ENCODE measurements at places on chromosomes 6 and 20.

- DNase-seq = no peak
These were observed 35.1 kb upstream of the MYL9 start for GRCh38 chr20:36506253-36506652.

GRCh38 chr20:35387334-35387733, 24.4 kb downstream of the UQCC1 start:
- peak; percentile 35 for DNase-seq

DNA sequence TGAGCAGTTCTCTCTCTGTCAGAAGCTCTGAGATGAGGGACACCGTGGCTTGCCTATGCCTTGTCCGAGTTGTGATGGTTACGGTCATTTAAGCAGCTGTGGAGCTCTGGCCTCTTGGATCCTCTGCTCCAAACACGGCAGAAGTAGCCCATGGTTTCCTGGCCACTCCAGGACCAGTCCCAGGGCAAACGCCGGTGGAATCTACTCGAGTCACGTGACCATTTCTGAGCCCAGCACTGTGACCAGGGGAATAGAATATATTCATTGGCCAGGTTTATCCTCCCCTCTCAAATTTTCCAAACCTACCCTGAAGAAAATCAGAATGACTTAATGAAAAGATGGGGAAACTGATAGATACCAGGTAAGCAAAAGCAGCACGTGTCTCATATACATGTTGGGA, 152.8 kb downstream of the TTLL2 start:
- DNase-seq = no peak

DNA sequence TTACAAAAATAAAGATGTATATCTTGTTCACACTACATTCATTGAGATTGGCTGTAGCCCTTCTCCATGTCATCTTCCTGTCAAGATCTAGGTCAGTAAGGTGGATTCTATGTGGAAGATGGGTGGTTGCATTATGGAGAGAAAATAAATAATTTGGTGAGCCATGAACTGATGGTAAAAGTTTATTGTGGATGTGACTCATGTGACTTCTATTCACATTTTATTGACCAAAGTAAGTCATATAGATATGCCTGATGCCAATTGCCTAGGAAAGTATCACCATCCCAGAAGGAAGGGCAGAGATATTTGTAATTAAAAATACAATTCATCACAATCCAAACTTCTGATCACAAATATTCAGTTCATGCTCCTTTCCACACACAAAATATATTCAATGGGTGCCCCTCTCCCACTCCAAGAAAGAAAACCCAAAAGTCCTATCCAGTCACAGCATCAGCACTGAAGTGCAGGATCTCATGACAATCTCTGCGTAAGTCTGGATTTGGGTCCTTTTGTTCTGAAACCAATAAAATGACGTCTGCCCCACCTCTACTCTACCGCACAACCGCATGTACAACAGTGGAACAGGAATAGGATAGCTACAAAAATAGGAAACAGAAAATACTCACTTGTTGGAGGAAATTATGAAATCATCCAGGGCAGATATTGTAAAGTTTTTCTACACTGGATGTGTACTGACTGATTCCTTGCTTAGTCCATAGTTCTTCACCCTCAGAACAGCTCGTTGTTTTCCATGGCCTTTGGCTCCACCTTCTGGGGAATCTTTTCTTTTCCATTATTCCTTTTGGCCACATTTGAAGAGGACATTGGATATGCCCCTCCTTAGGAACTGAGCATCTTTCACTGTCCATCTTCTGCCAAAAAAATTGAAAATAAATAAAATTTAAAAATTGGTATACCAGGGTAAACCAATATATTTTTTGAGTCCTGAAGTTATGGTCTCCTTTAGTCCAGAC, 16.1 kb upstream of the SLC17A3 start:
- DNase-seq = peak; percentile 45

DNA sequence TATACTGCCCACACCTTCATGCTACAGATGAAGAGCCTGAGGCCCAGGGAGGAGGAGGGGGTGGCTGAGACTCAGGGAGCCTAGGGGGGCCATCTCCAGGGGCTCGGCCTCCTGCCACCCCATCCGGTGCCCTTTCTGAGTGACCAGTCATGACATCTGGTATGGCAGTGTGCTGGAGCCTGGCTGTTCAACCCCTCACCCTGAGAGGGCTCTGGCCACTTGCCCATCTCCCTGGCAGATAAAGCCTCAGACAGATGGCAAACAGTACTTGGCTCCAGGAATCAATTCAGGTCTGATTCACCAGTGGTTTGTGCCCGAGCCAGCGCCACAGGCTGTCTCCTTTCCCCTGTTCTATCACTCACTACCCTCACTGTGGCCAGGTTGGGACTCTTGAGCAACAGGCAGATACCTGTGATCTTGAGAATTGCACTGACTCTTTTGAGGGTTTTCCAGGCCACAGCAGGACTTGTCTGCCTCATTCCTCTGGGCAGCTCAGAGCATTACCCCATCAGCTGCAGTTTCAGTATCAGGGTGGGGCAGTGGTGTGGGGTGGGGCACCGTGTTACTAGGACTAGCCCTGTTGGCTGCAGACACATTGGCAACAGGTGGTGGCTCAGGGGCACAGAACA, 22.8 kb downstream of the SRSF3 start:
- no peak for DNase-seq

DNA sequence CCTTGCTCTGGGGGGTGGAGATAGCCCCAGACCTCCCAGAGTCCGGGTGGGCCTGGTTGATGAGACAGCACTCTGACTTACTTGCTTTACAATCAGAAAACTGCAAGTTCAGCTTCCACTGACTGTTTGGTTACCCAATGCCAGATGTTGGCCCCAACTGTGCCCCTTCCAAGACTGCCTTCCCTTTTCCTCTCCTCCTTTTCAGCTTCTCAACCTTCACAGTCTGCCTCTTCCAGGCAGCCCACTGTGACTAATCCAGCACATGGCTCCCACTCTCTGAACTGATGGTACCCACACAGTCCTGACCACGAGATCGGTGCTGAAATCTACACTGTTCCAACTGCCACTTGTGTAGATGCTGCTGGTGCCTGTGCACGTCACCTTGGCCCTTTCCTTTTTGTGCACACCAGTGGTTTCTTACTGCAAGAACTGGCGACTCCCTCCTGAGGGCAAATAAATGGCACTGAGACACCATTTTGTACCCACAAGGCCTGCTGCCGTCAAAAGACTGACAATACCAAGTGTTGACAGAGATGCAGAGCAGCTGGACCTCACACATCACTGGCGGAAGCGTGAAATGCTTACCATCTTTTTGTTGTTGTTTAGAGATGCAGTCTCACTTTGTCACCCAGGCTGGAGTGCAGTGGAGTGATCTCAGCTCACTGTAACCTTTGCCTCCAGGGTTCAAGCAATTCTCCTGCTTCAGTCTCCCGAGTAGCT, 1.8 kb upstream of the ARFGAP1 start:
- DNase-seq = no peak

DNA sequence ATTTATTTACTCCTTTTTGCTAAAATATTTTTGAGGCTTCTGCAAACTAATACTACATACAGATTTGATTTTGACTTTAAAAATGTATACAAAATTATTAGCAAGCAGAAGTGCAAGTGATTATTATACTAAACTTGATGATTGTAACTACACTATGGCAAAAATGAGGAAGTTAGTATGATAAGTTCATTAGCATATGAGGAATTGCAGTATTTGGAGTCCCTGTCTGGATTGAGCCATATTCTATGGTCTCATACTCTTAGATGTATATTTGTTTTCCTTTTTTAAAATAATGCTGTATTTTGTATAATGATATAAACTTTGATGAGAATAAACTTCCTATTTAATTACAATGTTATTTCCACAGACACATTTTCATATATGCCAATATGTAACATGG, 13.9 kb downstream of the CRISP3 start:
- no peak for DNase-seq

DNA sequence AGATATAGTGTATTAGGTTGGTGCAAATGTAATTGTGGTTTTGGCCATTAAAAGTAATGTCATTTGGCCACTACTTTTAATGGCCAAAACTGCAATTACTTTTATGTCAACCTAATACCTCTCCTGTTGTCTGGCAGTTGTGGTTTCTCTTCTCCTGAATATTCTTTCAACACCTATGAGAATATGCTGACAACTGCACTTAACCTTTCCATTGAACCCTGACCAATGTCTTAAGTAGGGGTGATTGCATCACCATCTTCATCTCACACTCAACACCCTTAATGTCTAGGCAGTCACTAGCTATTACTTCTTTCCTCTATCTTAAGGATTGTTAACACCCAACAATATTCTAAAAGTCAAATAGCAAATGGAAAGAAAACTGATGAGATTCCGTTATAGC, 200.5 kb upstream of the HSF2 start:
- no peak for DNase-seq

GRCh38 chr6:44078827-44079671, 48.2 kb downstream of the MRPL14 start:
- peak; percentile 80 for DNase-seq
